ENCODE measurements at places on chromosomes 13 and 19. TPM values are rescaled to one million over a fixed set of nuclear protein-coding genes. Genes with fewer than 3 reads are reported as not detected.

DNA sequence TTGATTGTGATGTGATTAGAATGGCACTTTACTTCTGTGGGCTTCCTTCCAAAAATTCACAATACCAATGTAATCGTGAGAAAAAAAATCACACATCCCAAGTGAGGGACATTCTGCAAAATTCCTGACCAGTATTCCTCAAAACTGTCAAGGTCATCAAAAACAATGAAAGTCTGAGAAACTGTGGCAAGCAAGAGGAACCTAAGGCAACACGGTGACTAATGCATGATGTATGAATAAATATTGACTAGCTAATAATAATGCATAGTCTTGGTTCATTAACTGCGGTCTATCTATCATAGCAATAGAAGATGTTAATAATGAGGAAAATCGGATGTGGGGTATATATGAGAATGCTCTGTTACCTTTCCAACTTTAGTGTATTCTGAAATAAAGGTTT is 159.0 kb downstream of the RFC3 start:
- H3K27me3 ChIP-seq: no peaks in the 10 kb centered on the region
- no peaks in the 10 kb centered on the region for H3K4me1 ChIP-seq
- DNase-seq: no peak
- no peak overlapping the region for H3K4me3 ChIP-seq
- H3K27ac ChIP-seq: no peak overlapping the region
- no peaks in the 10 kb centered on the region for H3K36me3 ChIP-seq

GRCh38 chr19:51439021-51439465 is 19.2 kb downstream of the SIGLEC8 start:
- no peak for DNase-seq
- no peaks in the 10 kb centered on the region for H3K36me3 ChIP-seq
- H3K4me3 ChIP-seq: no peak overlapping the region
- H3K27me3 ChIP-seq: no peaks in the 10 kb centered on the region

DNA sequence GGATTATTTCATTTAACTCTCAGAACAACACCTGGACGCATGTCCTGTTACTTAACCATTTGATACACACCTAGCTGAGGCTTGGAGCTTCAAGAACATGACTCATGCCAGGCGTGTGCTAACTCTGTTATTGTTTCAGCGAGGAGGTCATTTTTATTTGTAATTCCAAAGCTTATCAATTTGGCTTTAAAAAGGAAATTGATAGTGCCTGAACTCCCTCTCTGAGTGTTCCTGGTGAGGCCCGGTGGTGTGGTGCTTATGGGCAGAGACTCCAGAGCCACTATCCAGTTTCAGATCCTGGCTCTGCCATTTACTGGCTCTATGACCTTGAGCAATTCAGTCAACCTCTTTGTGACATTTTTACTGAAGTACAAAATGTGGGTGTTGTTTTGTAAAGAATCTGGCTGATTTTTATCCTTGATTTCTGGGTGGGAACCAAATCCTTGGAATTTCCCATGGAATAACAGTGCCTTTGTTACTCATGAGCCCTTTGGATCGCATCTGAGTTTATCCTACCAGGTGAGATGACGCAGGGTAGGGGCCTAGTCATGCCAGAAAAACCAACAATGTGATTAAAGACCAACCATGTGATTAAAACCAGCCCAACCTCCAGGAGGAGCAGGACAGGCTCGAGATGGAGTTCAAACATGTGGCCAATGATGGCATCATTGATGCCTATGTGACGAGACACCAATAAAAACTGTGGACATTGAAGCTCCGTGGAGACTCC is 198.8 kb downstream of the MYO16 start:
- H3K36me3 ChIP-seq: no peaks in the 10 kb centered on the region
- no peak for DNase-seq
- H3K4me1 ChIP-seq: no peaks in the 10 kb centered on the region
- H3K4me3 ChIP-seq: no peak overlapping the region

GRCh38 chr13:102584434-102584833 is 12.4 kb upstream of the TPP2 start:
- H3K27ac ChIP-seq: no peak overlapping the region
- H3K27me3 ChIP-seq: peaks cover 15% of the 10 kb centered on the region
- H3K4me1 ChIP-seq: no peaks in the 10 kb centered on the region
- no peak overlapping the region for H3K4me3 ChIP-seq
- DNase-seq: no peak

FAM124A gene
- 1.2 TPM for total RNA-seq

Measured in osteoblast (primary cell).